Adrenal gland (tissue), 19 donors: ENCODE measurements at places on chromosomes 6 and 20. TPM values are rescaled to one million over a fixed set of nuclear protein-coding genes. Genes with fewer than 3 reads are reported as not detected.

The EYA2 gene
- 1.1 TPM for total RNA-seq

The KIF13A gene
- total RNA-seq, result 27.3 TPM

The DACT2 gene
- 0.17 TPM for total RNA-seq

The PPIL6 gene
- 2.4 TPM for total RNA-seq

The MROH8 gene
- 3.3 TPM for total RNA-seq

- no peak overlapping the region for H3K4me3 ChIP-seq
- no peaks in the 10 kb centered on the region for H3K4me1 ChIP-seq
- no peaks in the 10 kb centered on the region for H3K36me3 ChIP-seq
- H3K27ac ChIP-seq, result no peak overlapping the region
- H3K27me3 ChIP-seq, result peaks cover 3% of the 10 kb centered on the region
These were observed 35.8 kb upstream of the TMEM14A start for GRCh38 chr6:52635049-52635577.

- H3K4me1 ChIP-seq, result peaks cover 17% of the 10 kb centered on the region
- DNase-seq, result no peak
- H3K27me3 ChIP-seq, result no peaks in the 10 kb centered on the region
These were observed 842 bp downstream of the POLR1C start for GRCh38 chr6:43517505-43518357.

DNA sequence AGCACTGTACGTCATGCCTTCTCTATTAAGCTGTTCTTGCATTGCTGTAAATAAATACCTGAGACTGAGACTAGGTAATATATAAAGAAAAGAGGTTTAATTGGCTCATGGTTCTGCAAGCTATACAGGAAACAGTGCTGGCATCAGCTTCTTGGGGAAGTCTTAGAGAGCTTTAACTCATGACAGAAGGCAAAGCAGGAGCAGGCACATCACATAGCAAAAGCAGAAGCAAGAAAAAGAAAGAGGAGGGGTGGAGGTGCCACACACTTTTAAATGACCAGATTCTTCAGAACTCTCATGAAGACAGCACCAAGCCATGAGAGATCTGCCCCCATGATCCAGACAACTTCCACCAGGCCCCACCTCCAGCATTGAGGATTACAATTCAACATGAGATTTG is 30.1 kb downstream of the CYB5R4 start:
- H3K4me3 ChIP-seq, result no peak overlapping the region
- no peaks in the 10 kb centered on the region for H3K36me3 ChIP-seq
- DNase-seq, result no peak
- H3K27me3 ChIP-seq, result no peaks in the 10 kb centered on the region

GRCh38 chr20:5003626-5004025 is 2.3 kb upstream of the SLC23A2 start:
- peaks cover 23% of the 10 kb centered on the region for H3K4me1 ChIP-seq
- H3K27ac ChIP-seq, result no peak overlapping the region
- H3K27me3 ChIP-seq, result no peaks in the 10 kb centered on the region
- no peak overlapping the region for H3K4me3 ChIP-seq
- no peak for DNase-seq

DNA sequence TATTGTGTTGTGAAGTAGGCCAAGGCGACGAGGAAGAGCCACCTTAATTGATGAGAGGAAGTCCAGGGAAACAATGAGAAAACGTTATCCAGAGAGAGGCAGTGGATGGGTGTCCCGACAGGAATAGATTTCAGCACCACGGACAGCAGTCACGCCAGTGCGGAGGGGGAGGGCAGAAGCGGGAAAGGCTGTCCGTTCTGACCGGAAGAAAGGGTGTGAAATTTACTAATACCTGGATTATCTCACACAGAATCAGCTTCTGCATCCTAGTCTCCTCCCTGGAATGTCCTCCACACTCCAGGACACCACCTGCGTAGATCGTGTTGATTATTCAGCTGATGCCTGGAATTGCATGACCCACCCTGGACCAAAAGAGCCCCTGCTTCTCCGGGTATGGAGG is 7.4 kb upstream of the BPIFA3 start:
- no peaks in the 10 kb centered on the region for H3K4me1 ChIP-seq
- no peak overlapping the region for H3K27ac ChIP-seq
- no peaks in the 10 kb centered on the region for H3K36me3 ChIP-seq
- DNase-seq, result peak; percentile 78

GRCh38 chr20:5463007-5463686 is 146.4 kb upstream of the PROKR2 start:
- DNase-seq, result no peak
- no peak overlapping the region for H3K4me3 ChIP-seq
- H3K36me3 ChIP-seq, result no peaks in the 10 kb centered on the region
- H3K27me3 ChIP-seq, result no peaks in the 10 kb centered on the region
- H3K4me1 ChIP-seq, result no peaks in the 10 kb centered on the region

- no peak overlapping the region for H3K4me3 ChIP-seq
- H3K4me1 ChIP-seq, result peaks cover 15% of the 10 kb centered on the region
- no peak overlapping the region for H3K27ac ChIP-seq
- H3K36me3 ChIP-seq, result no peaks in the 10 kb centered on the region
These were observed 171.4 kb upstream of the ZNF337 start for GRCh38 chr20:25867776-25868649.

GRCh38 chr6:101588343-101588742 is 194.8 kb downstream of the GRIK2 start:
- H3K27ac ChIP-seq, result no peak overlapping the region
- no peak overlapping the region for H3K4me3 ChIP-seq
- no peak for DNase-seq
- H3K27me3 ChIP-seq, result no peaks in the 10 kb centered on the region
- no peaks in the 10 kb centered on the region for H3K36me3 ChIP-seq

DNA sequence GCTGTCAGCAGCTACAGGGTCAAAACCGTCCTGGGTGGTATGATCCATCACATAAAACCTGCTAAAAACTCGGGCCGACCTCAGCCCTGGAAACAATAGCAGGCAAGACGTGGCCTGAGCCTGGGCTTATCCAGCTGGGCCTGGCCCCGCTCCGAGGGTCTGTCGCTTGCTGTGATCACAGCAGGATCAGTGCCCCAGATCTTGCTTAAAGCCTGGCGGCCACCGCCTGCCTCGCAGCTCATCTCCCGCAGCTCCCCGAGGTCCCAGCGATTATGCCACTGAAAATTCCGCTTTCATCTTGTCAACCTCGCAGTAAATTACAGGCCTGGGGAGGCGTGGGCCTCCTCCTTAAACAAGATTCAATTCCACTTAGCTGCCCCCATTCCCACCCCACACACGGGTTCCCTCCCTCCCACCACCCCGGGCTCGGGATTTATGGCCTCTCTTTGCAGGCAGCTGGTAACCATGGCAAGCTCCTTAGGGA is 40.1 kb downstream of the CDH22 start:
- no peaks in the 10 kb centered on the region for H3K27me3 ChIP-seq
- no peaks in the 10 kb centered on the region for H3K4me1 ChIP-seq
- H3K27ac ChIP-seq, result no peak overlapping the region
- DNase-seq, result no peak

- H3K36me3 ChIP-seq, result no peaks in the 10 kb centered on the region
- no peak overlapping the region for H3K4me3 ChIP-seq
- H3K4me1 ChIP-seq, result no peaks in the 10 kb centered on the region
- no peaks in the 10 kb centered on the region for H3K27me3 ChIP-seq
- no peak overlapping the region for H3K27ac ChIP-seq
These were observed 56.0 kb downstream of the MDN1 start for GRCh38 chr6:89763550-89763949.

- H3K4me1 ChIP-seq, result no peaks in the 10 kb centered on the region
- H3K27me3 ChIP-seq, result no peaks in the 10 kb centered on the region
- no peak overlapping the region for H3K27ac ChIP-seq
- no peak overlapping the region for H3K4me3 ChIP-seq
- DNase-seq, result no peak
These were observed 42.2 kb upstream of the STXBP5 start for GRCh38 chr6:147161974-147162495.

DNA sequence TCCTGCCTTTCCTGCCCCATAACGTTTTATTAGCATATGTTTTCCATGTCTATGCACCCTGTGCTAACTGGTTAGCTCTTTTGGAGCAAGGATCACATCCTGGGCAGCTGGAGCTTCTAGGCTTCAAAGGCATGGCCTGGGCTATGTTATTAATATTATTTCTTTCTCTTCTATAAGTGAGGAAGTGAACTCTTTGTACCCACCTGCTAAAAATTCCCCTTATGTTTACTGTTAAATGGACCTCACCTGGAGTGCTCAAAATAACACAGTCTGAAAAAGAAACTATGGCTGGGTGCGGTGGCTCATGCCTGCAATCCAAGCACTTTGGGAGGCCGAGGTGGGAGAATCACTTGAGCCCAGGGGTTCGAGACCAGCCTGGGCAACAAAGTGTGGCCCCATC is 97.8 kb downstream of the TNFAIP3 start:
- DNase-seq, result no peak
- no peak overlapping the region for H3K27ac ChIP-seq
- no peaks in the 10 kb centered on the region for H3K4me1 ChIP-seq

DNA sequence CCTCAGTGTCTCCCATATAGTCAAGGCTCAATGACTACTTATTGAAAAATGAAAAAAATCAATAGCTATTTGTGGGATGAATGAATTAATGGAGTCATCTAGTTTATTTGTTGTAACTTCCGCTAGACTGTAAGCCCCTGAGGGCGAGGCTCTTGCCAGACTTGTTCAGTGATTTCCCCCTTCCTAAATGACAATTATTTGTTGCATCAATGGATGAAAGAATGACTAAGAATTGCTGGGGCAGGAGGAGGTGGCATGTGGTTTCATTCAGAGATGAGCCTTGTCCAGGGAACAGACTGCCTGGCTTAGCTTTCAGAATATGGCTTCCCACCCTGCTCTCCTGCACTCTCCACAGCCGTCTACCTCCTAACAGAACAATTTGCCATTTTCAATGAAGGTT is 1.1 kb upstream of the PRELID3B start:
- no peak for DNase-seq
- H3K36me3 ChIP-seq, result no peaks in the 10 kb centered on the region
- H3K27ac ChIP-seq, result no peak overlapping the region
- no peak overlapping the region for H3K4me3 ChIP-seq
- H3K27me3 ChIP-seq, result no peaks in the 10 kb centered on the region
- H3K4me1 ChIP-seq, result peaks cover 17% of the 10 kb centered on the region

DNA sequence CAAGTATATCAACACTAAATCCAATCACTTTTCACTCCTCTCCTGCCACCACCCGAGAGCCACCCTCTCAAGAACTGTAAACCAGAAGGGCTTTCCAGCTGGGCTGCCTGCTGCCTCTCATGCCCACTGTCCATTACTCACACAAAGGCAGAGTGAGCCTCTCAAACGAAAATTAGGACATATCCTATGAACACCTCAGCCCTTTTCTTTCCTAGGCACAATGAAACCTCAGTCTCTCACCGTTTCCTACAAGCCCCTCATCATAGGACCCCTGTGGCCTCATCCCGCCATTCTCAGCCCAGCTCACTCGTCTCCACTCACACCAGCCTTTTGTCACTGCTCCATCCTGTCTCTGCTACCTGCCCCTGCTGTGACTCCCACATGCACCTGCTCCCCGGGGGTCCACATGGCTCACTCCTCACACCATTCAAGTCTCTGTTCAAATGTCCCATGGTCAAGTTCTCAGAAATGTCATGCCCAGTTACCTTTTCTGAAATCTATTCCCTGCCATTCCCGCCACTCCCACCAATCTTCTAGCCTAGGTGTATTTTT is 7.4 kb downstream of the HLA-F start:
- H3K27me3 ChIP-seq, result no peaks in the 10 kb centered on the region
- no peaks in the 10 kb centered on the region for H3K4me1 ChIP-seq
- no peak for DNase-seq
- H3K27ac ChIP-seq, result no peak overlapping the region
- H3K4me3 ChIP-seq, result no peak overlapping the region

- no peaks in the 10 kb centered on the region for H3K4me1 ChIP-seq
- no peak overlapping the region for H3K4me3 ChIP-seq
- no peak overlapping the region for H3K27ac ChIP-seq
These were observed 480.8 kb upstream of the JARID2 start for GRCh38 chr6:14765106-14765505.

GRCh38 chr20:62161347-62161746 is 17.8 kb downstream of the SS18L1 start:
- peaks cover 52% of the 10 kb centered on the region for H3K36me3 ChIP-seq
- H3K27me3 ChIP-seq, result no peaks in the 10 kb centered on the region
- no peak overlapping the region for H3K27ac ChIP-seq
- DNase-seq, result no peak
- peaks cover 9% of the 10 kb centered on the region for H3K4me1 ChIP-seq

- H3K27ac ChIP-seq, result no peak overlapping the region
- no peaks in the 10 kb centered on the region for H3K27me3 ChIP-seq
- no peaks in the 10 kb centered on the region for H3K36me3 ChIP-seq
- peaks cover 7% of the 10 kb centered on the region for H3K4me1 ChIP-seq
- DNase-seq, result no peak
These were observed 166.8 kb downstream of the IBTK start for GRCh38 chr6:82080767-82081166.

GRCh38 chr20:44324343-44324742 is 12.5 kb upstream of the R3HDML start:
- H3K36me3 ChIP-seq, result no peaks in the 10 kb centered on the region
- peaks cover 10% of the 10 kb centered on the region for H3K27me3 ChIP-seq
- H3K4me3 ChIP-seq, result no peak overlapping the region
- H3K4me1 ChIP-seq, result peaks cover 6% of the 10 kb centered on the region
- no peak overlapping the region for H3K27ac ChIP-seq

DNA sequence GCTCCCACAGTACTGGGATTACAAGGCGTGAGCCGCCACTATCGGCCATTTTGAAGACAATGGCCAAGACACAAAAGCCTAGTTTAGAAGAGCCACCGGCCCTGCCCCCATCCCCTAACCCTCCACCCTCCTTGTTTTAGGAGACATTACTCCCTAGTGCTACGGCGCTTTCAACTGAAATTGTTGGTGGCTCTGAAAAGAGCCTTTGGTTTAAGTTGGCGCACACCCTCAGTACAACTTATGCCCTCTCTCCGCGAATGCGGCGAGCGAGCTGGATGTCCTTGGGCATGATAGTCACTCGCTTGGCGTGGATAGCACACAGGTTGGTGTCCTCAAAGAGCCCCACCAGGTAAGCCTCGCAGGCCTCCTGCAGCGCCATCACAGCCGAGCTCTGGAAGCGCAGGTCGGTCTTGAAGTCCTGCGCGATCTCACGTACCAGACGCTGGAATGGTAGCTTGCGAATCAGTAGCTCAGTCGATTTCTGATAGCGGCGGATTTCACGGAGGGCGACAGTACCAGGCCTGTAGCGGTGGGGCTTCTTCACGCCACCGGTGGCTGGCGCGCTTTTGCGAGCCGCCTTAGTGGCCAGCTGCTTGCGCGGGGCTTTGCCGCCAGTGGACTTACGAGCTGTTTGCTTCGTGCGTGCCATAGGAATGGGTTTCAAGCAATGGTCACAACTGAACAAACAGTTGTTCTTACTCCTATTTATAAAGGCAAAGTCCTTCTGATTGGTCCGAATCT is 114.9 kb upstream of the BTN3A2 start:
- no peak overlapping the region for H3K4me3 ChIP-seq
- peak; percentile 75 for DNase-seq
- no peaks in the 10 kb centered on the region for H3K36me3 ChIP-seq
- H3K27me3 ChIP-seq, result no peaks in the 10 kb centered on the region

- no peaks in the 10 kb centered on the region for H3K36me3 ChIP-seq
- peak overlapping the region; percentile 98 for H3K27ac ChIP-seq
- H3K27me3 ChIP-seq, result no peaks in the 10 kb centered on the region
- H3K4me3 ChIP-seq, result peak overlapping the region; percentile 62
- DNase-seq, result peak; percentile 90
- H3K4me1 ChIP-seq, result peaks cover 16% of the 10 kb centered on the region
These were observed 1.0 kb upstream of the PCIF1 start for GRCh38 chr20:45933266-45934045.
